ENCODE measurements at places on chromosomes 3 and 15. TPM values are rescaled to one million over a fixed set of nuclear protein-coding genes. Genes with fewer than 3 reads are reported as not detected.
A peak's percentile ranks its signal among the peaks of the same experiment; 100 is the strongest.

DNA sequence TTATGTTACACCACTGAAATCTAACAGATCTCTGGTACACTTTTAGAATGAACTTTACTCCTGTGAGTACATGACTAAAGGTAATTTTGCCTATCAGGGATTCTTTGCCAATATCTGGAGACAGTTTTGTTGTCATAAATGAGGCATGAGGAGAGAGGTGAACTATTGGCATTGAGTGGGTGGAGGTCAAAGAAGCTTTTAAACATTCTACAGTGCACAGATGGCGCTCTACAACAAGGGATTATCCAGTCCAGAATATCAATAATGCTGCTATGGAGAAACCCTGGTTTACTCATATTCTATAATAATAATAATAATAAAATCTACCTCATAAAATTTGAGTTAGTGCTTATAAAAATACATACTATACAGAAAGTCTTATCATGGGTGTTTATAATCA lies 702.3 kb downstream of the SI start:
- H3K27me3 ChIP-seq, result no peaks in the 10 kb centered on the region
- DNase-seq, result no peak
- no peak overlapping the region for H3K27ac ChIP-seq
- H3K4me3 ChIP-seq, result no peak overlapping the region
- no peaks in the 10 kb centered on the region for H3K36me3 ChIP-seq
- H3K4me1 ChIP-seq, result no peaks in the 10 kb centered on the region

DNA sequence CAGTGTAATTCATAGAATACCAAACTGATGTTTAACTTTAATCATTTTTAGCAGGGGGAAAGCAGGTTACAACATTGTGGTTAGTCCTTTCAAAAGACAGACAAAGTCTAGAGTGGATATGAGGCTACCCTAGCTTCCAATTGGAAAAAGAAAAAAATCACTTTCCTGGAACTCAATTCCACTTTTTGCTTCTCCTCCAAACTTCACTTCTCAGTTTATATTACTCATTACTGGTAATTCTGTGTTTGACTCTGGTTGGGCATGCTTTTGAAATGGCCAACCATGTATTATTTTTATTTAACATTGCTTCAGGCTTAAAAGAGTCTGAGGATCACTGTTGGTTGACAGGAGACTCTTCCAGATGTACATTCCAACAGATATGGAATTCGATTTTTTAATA lies 84.8 kb downstream of the RAP2B start:
- H3K27me3 ChIP-seq, result no peaks in the 10 kb centered on the region
- H3K4me3 ChIP-seq, result no peak overlapping the region
- no peak overlapping the region for H3K27ac ChIP-seq
- no peak for DNase-seq

DNA sequence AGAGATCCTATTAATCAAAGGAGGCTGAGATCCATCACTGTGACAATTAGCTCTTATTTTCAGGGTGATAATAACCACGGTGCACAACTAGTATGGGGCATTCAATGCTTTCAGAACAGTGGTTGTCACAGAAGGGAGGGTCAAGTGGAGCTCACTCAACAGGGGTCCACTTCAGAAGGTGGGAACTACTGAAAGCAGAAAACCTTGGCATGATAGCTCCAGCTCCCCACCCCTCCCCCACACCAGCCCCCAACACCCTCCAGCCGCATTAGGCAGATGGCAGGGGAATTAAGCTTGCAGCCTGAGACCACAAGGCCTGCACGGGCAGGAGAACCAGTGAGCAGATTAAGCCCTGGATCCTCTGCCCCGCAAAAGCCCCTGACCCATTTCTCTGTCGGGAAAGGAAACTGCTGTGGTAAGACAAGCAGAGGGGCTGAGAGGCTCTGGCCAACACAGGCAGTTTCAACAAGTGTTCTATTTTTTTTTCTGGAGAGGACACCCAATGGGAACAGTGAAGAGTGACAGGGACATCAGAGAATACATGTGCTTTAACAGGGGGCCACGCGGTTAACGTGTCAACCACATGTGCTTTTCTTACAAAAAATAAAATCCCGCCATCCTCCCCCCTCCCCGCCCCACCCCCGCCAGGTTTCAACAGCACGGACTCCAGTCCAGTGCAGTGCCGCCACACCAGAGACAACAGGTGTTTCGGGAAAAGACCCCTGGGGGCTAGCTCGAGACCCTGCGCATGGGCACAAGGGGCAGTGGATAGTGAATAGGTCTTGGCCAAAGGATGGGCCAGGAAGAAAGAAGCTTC lies 997 bp downstream of the FYCO1 start:
- peak; percentile 64 for DNase-seq
- no peaks in the 10 kb centered on the region for H3K27me3 ChIP-seq
- H3K36me3 ChIP-seq, result no peaks in the 10 kb centered on the region
- peak overlapping the region; percentile 89 for H3K4me3 ChIP-seq
- peaks cover 2% of the 10 kb centered on the region for H3K4me1 ChIP-seq

DNA sequence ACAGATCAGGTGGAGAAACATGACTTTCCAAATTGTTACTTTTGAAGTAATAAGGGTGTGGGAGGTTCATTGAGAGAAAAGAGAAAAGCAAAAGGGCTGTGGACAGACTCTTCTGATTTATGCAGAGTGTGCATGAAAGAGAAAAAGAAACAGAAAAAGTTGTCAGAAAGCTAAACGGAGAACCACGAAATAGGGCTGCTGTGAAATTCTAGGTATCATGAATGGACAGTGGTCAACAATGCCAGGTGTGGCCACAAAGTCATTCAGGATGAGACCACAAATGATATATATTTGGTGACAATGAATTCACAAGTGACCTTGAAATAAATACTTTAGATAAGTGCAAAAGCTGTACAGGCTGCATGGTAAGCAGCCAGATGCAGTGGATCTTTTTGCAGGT lies 170.1 kb downstream of the IL5RA start:
- DNase-seq, result no peak
- H3K36me3 ChIP-seq, result no peaks in the 10 kb centered on the region
- H3K27me3 ChIP-seq, result no peaks in the 10 kb centered on the region
- H3K4me3 ChIP-seq, result no peak overlapping the region
- no peak overlapping the region for H3K27ac ChIP-seq

DNA sequence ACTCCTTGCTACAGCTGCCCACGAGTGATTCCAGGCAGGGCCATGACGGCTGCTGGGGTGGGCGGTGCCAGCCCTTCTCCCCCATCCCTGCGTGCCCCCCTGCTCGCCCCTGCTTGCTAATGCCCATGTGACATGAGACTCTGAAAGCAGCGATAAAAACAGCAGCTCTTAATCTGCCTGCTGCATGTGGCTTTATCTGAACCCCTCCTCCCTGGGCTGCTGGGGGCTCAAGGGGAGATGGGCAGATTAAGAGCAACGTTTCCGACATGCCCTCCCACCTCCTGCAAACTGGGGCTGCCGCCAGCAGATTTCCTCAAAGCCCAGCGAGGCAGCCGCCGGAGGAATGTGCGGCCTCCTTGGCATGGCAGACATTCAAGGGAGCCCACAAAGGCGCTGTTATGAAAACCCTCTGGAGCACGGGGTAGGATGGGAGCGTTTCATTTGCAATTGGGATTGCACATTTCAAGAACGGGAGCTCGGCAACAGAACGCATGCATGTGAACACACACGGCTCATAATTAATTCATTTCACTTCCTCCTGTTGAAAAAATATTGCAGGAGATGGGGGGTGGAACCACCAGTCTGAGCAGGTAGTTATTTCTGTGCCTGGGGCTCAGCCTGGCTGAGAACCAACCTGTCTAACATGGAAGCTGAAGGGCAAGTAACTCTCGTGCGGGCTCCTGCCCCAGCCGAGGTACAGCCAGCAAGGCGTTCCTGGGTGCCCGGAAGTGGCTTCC lies 504.2 kb upstream of the PROK2 start:
- no peak overlapping the region for H3K4me3 ChIP-seq
- DNase-seq, result peak; percentile 52
- no peaks in the 10 kb centered on the region for H3K4me1 ChIP-seq

Gene MFN1
- total RNA-seq, result 41.5 TPM

Gene STAC
- 0.59 TPM for total RNA-seq

Data from endodermal cell (in vitro differentiated cells).